AG10803 (cell line): ENCODE measurements at places on chromosomes 4 and X.
A peak's percentile ranks its signal among the peaks of the same experiment; 100 is the strongest.

- peak; percentile 53 for DNase-seq
Measured at GRCh38 chr4:48141048-48141447, 7.0 kb upstream of the TXK start.

DNA sequence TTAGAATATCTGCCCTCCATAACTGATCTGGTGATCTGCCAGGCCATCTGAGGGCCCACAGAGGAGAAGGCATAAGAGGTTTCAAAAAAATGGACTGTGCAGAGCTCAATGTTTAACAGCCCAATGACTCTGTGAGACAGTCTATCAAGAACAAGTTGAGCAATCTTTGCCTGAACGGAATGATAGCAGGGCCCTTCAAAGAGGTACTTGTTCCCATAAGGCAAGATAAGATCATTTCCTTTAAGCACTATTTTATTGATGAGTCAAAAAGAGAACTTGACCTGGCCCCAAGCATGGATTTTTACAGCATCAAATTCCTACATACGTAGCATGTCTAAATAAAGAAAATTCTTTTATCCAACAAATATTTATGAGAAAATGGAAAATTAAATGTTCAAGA lies 182.8 kb downstream of the IDS start:
- DNase-seq: no peak

DNA sequence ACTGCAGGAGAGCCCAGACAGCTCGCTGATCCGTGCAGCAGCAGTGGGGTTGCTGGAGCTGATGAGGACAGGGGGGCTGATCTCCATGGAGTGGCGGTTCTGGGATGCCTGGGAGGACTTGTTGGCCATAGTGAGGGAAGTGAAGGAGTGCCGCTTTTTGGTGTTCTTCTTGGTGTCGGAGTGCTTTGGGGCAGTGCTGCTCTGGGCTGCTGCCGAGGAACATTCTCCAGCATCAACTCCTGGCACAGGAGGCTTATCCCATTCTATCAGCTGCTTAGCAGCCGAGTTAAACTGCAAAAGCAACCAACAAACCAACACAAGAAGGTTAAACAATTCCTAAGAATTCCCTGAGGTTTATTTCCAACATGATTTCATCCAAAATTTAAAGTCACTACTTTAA lies 126.3 kb upstream of the CBR4 start:
- DNase-seq: no peak

GRCh38 chr4:183356931-183357675 lies 34.9 kb upstream of the CLDN24 start:
- no peak for DNase-seq

DNA sequence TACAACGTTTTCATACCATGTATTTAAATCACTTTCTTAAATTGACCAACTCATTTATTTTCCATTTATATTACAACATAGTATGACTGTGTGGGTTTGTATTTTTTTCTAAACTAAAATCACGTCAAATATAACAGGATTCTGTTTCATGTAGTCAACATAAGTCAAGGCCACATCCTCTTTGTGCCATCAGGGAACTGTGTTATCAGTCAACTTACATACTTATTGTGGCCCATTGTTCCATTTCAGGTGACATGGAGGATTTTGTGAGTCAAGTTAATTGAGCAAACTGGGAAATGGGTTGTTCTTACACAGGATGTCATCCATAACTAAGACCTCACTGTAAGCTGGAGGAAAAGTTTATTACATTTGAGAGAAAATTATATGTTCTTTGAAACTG lies 35.9 kb downstream of the STK26 start:
- DNase-seq: no peak

DNA sequence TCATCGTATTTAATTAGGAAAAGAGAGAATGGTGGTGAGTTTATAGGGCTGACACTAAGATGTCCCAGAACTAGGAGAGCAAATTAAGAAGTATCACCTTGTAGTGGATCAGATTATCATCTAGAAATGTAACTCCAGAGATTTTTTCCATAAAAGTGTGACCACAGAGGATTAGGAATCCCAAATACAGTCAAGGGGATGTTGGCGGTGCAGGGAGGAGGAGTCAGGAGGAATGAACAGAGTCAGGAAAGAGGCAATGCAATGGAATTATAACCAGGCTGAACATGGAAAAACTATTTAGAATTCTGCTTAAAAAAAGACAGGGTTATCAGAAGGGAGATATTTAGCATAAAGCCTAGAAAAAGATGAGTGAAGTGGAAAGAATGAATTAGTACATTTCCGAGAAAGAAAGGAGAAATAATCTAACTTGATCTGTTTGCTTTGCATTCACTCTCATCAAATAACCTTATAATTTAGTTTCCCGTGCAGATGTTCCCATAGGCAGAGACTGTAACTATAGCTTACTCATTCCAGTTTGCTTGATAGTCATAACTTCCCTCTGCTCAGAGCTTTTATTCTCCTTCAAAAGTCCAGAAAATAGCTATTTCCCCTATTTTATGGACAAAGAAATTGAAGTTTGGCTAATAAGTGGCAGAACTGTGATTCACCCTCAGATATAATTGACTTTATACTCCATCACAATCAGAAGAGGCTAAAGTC lies 56.4 kb downstream of the SCFD2 start:
- peak; percentile 40 for DNase-seq

- DNase-seq: no peak
Measured at GRCh38 chrX:103640401-103641155, 11.8 kb downstream of the TCEAL1 start.

DNA sequence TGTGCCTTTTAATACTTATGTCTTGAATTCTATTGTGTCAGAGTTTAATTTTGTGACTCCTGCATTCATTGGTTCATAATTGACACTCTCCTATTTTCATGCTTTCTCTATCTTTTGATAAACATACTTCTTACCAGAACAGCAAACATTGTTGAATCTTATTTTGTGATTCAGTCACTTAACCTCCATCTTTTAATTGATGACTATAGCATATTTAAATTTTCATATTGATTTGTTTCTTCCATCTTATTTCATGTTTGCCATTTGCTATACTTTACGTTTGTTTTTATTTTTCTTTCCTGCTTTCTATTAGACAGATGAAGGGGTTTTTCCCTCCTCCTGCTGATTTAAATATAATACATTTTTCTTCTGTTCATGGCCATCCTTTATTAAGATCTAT lies 115.5 kb upstream of the FAM9A start:
- no peak for DNase-seq

DNA sequence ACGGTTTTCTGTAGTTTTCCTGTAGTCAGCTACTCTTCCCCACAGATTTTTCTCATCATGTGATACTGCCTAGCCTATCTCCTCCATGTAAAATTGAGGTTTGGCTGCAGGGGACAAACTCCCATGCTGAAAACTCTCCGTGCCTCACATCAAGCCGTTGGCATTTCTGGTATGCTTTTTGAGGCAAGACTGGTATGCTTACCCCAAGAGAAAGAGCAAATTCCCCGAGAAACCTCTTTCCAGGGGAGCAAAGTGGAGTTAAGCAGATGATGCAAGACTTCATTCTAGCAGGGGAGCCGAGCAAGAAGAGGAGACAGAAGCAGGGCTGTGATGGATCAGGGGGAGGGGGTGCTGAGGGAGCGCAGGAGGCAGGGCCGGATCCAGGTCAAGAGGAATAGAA lies 4.8 kb downstream of the SOWAHD start:
- peak; percentile 91 for DNase-seq

- DNase-seq: peak; percentile 69
Measured at GRCh38 chrX:74133156-74133796, 170.7 kb upstream of the ZCCHC13 start.

- no peak for DNase-seq
Measured at GRCh38 chr4:6901669-6902317, 7.8 kb upstream of the TBC1D14 start.

DNA sequence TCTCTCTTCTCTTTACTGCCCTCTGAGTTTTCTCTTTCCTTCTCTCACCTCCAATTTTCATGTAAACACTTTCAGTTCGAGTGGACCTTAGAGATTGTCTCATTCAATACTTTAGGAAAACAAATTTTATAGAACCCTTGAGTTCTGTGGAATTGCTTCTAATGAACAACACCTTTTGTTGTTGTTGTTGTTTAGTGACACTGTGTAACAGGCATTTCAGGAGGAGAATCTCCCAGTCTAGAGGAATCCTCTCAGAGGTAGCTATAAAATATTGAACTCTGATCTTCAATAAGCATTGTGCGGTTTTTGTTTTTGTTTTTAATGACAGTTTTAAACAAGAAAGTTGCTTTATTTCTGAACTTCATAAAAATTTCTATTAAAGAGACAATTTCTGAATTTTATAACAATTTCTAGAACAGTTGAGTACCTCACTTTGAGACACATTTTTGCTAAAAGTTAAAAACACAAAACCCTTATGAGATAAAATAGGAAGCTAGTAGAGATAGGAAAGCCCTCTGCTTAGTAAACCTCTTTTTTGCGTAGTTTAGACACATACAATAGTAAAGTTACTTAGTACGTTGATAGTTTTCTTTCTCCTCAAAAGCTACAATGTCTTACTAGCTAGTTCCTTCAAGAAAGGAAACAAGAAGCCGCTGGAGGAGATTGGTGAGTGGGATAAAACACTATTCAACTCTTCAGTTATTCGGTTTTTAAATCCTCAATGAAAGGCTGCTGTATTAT lies 38.8 kb downstream of the CLCN3 start:
- DNase-seq: no peak

DNA sequence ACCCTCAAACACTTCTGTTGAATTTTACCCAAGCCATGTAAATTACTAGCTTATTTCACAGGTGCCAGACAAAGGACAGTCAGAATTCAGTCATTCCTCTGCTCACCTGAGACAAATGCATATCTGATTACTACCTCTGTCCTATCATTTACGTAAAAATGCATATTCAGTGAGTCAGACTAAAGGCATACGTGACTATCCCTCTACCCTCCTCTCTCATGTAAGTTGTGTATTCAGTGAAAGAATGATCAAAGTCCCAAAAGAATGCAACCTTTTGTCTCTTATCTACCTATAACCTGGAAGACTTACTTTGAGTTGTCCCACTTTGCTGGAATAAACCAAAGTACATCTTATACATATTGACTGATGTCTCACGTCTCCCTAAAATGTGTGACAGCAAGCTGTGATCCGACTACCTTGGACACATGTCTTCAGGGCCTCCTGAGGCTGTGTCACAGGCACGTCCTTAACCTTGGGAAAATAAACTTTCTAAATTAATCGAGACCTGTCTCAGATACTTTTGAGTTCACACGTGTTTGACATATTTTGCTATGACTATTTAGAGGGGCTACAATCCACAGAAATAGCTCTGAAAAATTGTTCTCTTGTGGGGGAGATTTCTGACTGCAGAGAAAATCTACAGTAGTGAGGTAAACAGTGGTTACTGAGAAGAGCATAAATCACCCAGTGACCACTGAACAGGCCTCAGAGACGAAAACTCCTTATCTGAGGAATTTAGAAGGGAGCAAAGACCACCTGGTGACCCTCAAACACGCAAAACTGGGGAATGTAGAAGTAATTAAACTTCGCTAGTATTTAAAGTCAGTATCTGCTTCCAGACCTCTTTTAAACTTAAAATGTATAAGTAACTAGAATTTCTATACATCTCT lies 1575.8 kb downstream of the STIM2 start:
- no peak for DNase-seq

GRCh38 chrX:110310896-110311295 lies 7.0 kb downstream of the AMMECR1 start:
- no peak for DNase-seq

DNA sequence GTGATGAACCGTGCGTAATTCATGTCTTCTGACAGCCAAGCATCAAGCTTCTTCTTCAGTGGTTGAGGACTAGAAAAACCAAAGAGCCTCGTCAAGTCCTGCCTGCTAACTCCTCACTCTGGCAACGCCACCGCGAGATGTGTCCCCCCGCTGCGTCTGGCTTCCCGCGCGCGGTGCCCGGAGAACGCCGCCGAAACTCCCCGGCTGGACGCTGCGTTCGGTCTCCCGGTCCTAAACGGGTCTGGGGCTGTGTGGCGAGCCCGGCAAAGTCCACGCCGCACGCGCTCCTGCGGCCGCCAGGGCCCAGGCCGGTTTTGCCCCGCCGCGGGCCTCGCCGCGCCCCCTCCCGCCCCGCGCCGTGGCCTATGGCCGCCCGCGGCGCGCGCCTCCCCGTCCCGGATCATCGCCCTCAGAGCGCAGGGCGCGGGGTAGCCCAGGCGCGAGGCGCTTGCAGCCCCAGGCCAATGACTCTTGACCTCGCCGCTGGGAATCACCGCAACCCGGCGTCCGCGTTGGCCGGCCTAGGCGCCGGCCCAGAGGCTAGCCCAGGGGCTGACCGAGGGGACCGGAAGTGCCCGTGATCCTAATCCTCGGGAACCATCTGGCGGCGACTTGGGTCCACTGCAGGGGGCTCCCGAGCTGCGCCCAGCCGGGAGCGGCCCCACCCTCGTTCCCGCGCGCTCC lies at the start of gene AADAT:
TSS of gene AADAT (minus strand) at position 289 of the 684 bp plus-strand sequence. CDS start at position 23, 266 bp downstream.
- DNase-seq: peak; percentile 74

- no peak for DNase-seq
Measured at GRCh38 chrX:35858361-35858760, 60.2 kb downstream of the MAGEB16 start.

GRCh38 chrX:42398967-42399631 lies 378.9 kb downstream of the PPP1R2C start:
- DNase-seq: no peak

DNA sequence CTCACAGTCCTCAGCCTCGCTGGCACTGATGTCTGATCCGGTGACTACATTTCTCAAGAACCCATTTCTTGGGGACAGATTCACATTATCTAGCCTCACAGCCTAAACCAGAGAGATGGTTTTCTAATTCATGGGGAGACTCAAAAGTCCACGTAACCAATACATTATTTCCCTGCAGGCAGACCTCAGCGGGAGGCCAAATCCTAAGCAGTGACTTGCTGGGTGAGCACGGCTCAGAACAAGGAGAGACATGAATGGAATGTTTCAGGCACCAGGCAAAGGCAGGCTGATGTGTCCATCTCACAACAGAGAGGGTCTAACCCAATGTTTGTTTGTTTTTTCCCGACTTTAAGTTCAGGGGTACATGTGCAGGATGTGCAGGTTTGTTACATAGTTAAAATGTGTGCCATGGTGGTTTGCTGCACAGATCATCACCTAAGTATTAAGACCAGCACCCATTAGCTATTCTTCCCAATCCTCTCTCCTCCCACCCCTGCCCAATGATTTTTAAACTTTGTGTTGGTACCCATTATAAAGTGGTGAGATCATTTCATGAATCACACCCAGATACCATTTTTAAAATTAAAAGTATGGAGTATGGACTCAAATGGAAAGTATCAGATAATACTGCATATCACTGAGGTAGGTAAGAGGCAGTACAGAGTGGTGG lies 53.3 kb downstream of the SCD5 start:
- peak; percentile 38 for DNase-seq

DNA sequence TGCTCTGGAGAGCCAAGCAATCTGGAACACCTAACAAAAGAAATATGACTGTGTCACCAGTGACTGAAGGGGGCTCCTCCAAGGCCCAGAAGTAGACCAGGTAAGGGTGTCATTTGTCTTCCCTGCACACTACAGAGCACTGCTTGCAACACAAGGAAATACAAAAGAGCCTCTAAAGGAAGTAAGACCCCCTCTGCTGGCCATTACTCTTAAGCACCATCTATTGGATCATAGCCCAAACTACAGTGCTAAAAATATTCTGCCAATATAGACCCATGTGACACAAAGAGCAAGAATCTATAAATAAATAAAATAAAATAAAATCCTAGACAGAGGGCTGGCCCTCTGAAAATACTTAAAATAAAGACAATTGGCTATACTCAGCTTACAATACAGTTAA lies 528.7 kb downstream of the TMA16 start:
- no peak for DNase-seq

GRCh38 chr4:173174594-173175012 lies 6.0 kb downstream of the GALNT7 start:
- DNase-seq: no peak

- no peak for DNase-seq
Measured at GRCh38 chr4:38891051-38891983, 23.7 kb downstream of the FAM114A1 start.
